Esophagus muscularis mucosa (tissue), 4 donors: ENCODE measurements at places on chromosomes 1 and 21. TPM values are rescaled to one million over a fixed set of nuclear protein-coding genes. Genes with fewer than 3 reads are reported as not detected.

GRCh38 chr1:55420929-55421716, 206.0 kb upstream of the USP24 start:
- DNase-seq = peak; percentile 83

Gene BGLAP
- total RNA-seq = 2.4 TPM

- peak; percentile 78 for DNase-seq
These were observed 13.8 kb upstream of the SPRR5 start for GRCh38 chr1:152933196-152933595.

GRCh38 chr1:221272940-221273339, 393.7 kb downstream of the HLX start:
- DNase-seq = no peak

Gene OR2AK2
- total RNA-seq = not detected

- no peak for DNase-seq
These were observed 52.0 kb downstream of the EYA3 start for GRCh38 chr1:28036431-28036830.

DNA sequence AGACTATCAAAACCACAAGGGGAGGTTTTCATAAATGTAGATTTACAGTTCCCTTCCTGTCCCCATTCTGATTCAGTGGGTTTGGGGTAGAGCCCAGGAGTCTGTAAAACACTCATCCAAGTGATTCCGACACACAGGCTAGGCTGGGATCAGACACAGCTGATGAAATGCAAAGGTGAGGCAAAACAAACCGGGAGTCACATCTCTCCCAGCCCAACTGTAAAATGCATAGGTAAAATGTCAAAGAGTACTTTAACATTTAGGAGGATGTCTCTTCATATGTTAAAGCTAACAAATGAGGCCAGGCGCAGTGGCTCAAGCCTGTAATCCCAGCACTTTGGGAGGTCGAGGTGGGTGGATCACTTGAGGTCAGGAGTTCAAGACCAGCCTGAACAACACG, 45.0 kb downstream of the ZNF281 start:
- no peak for DNase-seq

Gene DMRTA2
- not detected for total RNA-seq

Gene RHEX
- 11.2 TPM for total RNA-seq

DNA sequence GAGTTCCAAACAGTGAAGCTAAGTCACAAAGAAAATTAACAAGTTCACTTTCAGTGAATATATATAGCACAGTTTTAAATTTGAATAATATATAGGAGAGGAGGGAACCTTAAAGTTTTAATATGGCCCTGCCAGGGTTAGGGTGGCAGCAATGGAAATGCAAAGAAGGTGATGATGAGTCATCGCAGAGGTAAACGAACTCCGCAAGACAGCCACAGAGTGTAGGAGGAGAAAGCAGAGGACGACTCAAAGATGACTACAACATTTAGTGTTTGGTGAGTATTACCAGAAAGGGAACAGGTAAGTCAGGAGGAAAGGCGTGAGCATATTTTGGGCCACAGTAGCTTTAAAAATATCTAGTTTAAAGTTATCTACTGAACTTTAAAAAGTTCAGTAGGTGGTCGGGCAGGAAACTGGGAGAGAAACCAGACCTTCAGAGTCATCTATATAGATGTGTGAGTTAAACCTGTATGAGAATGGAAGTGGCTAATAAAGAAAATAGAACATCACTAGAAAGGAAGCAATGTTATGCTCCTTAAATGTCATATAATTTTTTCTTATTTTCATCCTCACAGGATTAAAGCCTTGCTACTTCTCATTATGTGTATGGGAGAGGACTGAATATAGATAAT, 75.7 kb downstream of the UCHL5 start:
- DNase-seq = no peak

DNA sequence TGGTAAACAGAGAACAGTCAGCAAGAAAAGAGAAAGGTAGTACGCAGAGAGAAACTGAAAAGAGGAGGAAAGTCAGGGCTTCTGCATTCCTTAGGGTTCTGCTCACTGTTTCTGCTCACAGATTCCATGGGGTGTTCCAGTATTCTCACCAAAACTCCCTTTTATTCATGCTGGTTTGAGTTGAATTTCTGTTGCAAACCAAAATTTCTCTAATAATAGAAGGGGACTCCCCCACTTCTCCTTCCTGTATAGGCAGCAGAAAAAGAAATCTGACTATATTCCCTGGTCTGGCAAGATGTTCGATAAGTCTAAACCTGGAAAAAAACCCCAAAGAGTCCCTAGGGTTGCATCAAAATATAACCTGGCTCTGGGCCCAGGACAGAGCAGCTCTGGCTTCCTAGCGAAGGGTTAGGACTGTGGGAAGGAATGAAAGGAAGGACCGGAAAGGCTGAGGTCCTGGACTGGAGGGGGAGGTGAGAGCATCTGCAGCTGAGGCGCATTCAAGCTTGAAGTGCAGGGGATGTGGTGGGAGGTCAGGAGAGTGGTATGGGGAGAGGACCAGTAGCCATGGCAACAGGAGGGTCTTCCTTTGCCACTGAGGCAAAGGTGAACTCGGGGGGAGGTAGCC, 18.8 kb upstream of the RGS16 start:
- DNase-seq = no peak

Gene AUNIP
- total RNA-seq = not detected

DNA sequence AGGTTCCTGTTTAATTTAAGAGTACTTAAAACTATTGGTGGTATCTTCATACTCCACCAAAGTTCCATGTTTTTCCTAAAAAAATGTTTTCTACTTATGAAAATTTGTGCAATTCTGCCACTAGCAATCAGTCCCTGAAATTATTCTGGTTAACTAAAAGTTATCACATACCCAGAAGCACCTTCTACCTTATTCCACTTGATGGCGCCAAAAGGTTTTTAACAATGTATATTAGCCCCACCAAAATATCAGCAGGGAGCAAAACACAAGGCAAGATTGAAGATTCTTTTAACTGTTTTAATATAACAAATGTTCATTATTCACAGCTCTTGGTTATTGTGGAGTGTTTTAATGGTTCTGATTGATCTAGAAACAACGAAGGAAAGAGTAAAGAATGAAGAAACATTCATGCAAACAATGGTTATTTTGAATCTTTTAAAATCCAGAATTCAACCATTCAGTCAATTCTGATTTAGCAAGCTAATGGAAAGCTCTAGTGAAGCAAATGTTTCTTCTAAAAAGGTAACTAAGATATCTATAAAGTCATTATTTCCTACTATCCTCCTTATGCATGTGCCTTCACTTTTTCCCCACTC, 67.2 kb downstream of the TTLL7 start:
- no peak for DNase-seq

GRCh38 chr21:35026153-35026500, 23.0 kb downstream of the RUNX1 start:
- DNase-seq = no peak
